ENCODE measurements at places on chromosomes 3 and 15.

DNA sequence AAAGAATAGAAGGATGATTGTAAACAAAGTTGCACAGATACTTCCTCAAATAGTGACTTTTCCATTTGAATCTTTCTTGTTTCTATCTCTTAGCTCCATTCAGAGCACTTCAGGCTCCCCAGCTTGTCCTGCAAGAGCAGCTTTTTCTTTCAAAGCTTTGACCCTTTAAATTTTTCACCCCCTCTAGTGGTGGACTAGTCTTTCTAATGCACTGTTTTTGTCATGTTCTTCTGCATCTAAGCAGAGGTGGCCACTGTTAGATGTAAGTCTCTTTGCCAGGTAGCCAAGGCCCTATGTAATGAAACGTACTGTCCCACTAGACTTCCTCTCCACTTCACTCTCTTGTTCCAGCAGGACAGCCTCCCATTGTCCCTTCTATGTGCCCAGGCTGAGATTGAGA lies 74.0 kb upstream of the MANF start:
- peak; percentile 15 for DNase-seq

- DNase-seq, result no peak
Measured at GRCh38 chr3:151630938-151631441, 102.7 kb upstream of the AADACL2 start.

GRCh38 chr3:55807210-55807609 lies 320.1 kb upstream of the WNT5A start:
- DNase-seq, result no peak

DNA sequence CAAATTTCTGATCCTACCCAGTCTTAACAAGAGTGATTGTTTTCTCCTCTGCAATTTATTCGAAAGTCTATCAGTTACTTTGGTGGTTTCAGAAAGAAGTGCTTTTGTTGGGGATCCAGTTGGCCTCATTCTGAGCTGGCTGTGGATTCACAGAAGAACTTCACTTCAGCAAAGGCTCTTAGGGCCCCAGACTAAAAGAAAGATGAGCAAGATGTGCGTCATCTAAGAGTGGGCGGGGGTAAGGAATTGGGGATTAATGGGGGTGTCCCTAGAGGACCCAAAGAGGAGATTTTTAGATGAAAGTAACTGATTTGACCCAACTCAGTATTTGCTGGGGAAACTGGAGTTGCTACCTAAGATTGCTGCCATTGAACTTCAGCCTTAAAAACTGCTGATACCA lies 63.9 kb upstream of the TSEN2 start:
- peak; percentile 43 for DNase-seq

DNA sequence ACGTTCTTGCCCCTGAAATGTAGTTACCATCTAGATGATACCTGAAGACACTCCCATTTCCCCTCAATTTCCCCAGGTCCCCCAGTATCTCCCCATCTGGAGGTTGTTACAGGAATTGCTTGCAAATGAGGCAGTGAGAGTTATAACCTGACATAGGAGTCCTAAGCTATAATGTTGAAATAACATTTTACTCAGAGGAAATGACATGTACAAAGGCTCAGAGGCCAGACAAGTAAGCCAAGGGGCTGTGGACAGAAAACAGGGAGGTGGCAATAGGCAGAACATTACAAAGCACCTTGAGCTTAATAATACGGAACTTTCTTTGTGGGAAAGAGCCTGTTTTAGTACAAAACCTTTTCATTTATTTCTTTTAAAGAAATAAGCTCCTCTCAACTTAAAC lies 171.9 kb downstream of the FRMD5 start:
- peak; percentile 58 for DNase-seq

- DNase-seq, result no peak
Measured at GRCh38 chr15:27826411-27826810, 272.7 kb downstream of the OCA2 start.

DNA sequence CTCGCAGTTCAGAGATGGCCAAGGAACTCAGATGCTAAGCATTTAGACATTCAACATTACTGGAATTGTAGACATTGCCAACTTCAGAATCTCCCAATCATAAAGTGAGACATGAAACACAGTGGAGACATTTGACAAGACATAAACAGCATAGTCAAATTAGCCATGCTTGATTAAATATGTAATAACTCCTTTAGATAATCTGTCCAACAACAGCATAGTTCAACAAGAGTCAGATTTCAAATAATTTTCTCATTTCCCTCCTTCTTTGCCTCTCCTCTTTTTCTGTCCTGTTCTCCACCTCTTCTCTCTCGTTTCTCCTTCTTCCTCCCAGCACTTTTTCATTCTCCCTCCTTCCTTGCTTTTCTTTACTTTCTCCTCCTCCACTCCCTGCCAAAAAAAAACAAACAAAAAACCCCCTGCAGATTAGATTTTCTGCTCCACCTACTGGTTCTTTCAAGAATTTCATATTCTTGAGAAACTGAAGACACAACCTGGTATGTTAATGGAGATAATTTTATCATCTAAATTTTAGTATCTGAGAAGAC lies 20.2 kb downstream of the CPOX start:
- DNase-seq, result peak; percentile 22

- DNase-seq, result peak; percentile 30
Measured at GRCh38 chr3:189144645-189145044, 27.1 kb upstream of the TPRG1 start.

GRCh38 chr3:138213398-138214085 lies 26.4 kb downstream of the ARMC8 start:
- peak; percentile 18 for DNase-seq

DNA sequence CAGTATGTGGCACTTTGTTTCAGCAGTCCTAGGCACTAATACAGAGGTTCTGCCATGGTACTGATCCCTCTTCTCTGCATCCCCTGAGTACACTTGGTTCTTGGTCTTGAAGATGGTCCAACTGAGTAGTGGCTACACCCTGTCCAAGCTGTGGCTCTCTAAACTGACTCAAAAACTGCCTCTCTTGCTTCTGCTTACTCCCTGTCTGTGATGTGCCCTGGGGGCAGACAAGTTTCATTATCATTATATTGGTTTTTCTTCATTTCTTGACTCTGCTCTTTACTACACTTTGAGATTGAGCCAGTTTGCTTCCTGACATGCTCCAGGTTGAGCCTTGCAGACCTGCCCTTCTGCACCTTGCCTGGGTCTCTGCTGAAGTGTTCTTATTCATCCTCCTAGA lies 18.9 kb upstream of the ST3GAL6 start:
- no peak for DNase-seq

GRCh38 chr3:148186881-148187280 lies 510.8 kb upstream of the AGTR1 start:
- no peak for DNase-seq

DNA sequence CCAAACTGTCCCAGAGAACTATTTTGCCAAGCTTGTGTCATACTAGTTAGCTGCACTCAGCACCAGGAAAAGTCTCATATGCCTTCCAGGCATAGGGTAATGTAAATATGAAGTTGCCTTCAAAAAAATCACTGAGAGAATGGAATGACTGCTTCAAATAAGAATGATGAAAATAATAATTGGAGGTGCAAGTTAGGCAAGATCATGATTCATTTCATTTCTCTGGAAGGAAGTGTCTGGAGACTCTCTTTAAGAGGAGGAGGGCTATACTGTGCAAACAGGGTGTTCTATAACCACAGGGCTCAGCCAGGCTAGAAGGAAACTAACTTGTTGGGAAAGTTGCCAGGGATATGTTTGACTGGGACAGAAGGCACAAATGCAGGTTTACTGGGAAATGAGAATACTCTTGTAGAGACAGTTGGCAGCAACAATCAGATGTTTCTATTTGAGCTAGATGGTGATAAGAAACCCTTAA lies 4.3 kb downstream of the SIDT1 start:
- no peak for DNase-seq

GRCh38 chr3:127174284-127174683 lies 18.6 kb upstream of the PRR23E start:
- no peak for DNase-seq

DNA sequence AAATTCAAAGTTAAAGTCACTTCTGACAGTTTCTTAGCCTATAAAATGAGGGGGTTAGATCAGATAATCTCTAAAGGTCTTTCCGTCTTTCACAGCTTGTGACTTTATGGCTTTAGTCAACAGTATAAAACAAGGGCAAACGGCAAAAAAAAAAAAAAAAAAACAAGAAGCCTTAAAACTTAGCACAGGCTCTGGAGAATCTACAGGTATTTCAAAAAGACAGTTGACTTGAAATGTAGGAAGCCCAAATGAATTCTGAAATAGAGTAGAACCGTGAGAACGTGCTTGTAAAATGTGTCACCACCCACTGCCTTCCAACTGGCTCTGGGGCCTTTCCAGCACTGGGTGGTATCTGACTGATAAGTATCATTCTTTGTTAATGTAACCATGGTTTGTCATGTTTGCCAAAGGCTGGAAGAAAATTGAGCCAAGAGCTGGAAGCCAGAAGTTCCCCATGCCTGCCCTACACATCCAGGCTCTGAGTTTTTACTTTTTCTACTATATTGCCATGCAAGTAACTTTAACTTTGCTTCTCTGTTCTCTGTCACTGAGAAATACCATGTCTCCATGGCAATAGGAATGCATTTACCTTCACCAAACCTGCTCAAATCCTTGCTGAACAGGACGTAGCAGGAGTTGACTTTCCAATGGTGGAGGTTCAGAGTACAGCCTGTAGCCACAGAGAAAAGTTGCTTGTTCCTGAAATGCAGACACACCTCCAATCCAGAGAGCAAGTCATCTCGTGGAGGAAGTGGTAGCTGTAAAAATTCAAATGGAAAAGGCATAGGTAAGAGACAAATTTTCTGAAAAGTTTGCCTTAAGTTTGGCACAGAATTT lies 35.8 kb upstream of the THSD4 start:
- no peak for DNase-seq

DNA sequence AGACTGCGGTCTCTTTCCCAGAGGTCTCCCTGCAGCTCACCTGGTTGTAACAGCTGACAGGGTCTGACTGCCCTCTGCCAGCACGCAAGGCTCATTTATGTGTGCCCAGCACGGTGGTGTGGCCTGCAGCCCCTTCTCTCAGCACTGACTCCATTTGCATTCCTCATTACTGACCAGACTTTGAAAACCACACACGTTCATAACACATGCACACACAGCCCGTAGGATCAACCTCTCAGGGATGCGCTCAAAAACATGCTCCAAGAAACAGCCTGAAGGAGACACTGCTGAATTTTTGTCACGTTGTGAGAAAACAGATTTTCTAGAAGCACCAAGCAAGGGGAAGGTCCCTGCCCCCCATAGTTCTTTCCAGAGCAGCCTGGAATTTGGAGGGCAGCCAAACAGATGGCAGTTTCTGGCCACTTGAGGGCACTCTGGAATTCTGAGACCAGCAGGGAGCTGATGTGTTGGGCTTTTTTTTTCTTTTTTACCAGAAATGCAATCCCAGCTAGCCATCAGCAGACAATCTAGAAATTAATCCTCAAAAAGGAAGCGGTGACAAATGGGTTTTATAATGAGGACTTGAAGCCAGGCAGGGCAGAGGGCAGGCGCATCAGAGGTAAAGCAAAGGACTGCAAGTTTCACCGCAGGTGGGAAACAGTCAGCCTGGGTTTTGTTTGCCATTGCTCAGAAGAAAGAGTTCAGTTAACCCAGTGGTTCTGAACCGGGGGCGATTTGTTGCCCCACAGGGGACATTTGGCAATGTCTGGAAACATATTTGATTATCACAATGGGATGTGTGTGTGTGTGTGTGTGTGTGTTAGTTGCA lies 170.5 kb upstream of the PROK2 start:
- peak; percentile 82 for DNase-seq

DNA sequence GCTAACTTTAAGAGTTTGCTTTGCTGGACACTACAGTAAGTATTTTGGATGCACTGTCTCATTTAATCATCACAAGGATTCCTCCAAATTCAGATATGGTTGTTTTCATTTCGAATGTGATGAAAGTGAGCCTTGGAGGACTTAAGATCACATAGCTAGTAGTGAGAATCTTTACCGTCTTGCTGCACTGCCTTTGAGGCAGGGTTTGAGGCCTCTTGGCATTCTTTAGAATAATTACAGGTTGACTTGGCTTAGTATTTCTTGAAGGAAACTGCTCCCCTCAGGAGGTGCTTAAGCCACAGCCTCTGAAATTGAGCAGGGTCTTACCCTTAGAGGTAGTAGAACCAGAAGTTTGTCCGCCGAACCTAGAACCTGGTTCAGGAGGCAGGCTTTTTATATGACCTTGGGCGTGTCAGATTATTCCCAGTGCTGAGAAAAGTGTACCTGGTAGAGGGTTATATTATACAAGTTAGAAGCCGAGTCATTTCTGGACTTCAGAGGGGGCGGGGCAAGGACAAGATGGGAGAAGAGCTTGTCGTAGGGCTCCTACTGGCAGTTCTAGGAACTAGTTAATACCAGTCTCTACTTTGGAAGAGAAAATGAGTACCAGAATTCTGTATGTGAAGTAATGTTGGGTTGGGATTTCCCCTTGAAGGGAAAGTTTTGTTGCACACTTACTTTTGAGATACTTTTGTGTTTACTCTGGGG lies 1.1 kb downstream of the TFG start:
- DNase-seq, result peak; percentile 94

GRCh38 chr3:71305231-71306206 lies 278.0 kb downstream of the FOXP1 start:
- no peak for DNase-seq

- DNase-seq, result peak; percentile 80
Measured at GRCh38 chr3:11548721-11549131, 95.0 kb downstream of the VGLL4 start.

DNA sequence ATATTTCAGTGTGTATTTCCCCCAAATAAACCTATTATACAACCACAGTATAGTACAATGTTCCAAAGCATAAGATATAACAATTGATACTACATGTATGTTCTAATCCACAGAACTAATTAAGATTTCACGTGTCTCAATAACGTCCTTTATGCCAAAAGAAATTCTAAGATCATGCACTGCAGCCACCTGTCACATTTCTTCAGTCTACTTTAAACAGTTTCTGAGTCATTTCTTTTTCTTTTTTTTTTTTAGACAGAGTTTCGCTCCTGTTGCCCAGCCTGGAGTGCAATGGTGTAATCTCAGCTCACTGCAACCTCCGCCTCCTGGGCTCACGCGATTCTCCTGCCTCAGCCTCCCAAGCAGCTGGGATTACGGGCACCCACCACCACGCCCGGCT lies 190.2 kb downstream of the STAG1 start:
- DNase-seq, result no peak

DNA sequence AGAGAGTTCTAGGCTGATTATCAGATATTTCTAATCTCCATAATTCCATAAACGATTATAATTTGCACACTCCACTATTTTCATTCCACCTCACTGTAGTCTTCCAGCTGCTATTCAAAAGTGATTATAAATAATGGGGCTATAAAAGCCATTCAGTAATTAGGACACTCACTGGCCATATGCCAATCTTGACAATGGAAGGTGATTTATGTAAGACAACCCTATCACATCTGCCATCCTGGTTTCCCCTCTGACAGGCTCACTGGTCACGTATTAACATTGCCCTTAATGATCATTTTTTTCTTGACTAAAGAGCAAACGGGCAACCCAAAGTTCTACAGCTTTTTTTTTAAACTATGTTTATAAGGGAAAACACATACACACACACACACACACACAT lies 402.4 kb downstream of the MAGI1 start:
- DNase-seq, result no peak

- DNase-seq, result no peak
Measured at GRCh38 chr3:102059145-102059943, 210.0 kb downstream of the NFKBIZ start.
